HepG2 (cell line): ENCODE measurements at places on chromosomes 5 and 9. TPM values are rescaled to one million over a fixed set of nuclear protein-coding genes. Genes with fewer than 3 reads are reported as not detected.

DNA sequence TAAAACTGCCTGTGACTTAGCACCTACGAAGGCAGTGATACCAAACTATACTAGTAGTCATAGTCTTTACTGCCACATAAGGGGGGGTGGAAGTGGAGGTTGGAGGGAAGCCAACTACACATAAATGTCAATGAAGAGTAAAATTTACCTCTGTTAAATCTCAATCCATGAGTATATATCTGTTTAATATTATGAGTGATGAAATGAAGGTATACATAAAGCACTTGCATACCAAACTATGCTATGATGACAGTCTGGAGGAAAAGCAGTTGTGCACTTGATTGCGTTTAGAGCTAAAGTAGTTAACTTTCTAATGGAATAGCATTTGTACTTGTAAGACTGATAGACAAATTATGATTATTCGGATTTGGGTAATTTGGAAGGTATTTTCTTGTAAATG lies 129.2 kb upstream of the POU5F2 start:
- no peak for DNase-seq

GRCh38 chr5:181086026-181086883 lies 44.7 kb downstream of the OR2V1 start:
- DNase-seq: peak; percentile 9

Gene SMIM3
- 11.6 and 14.1 TPM in 2 replicates for total RNA-seq

GRCh38 chr5:138699482-138699881 lies 53.7 kb upstream of the CTNNA1 start:
- no peak for DNase-seq

Gene ATP6V0E1
- 121 and 143 TPM in 2 replicates for total RNA-seq
